ENCODE measurements at places on chromosomes 2 and 18.

- no peak for DNase-seq
Measured at GRCh38 chr2:229342376-229342775, 71.3 kb upstream of the PID1 start.

DNA sequence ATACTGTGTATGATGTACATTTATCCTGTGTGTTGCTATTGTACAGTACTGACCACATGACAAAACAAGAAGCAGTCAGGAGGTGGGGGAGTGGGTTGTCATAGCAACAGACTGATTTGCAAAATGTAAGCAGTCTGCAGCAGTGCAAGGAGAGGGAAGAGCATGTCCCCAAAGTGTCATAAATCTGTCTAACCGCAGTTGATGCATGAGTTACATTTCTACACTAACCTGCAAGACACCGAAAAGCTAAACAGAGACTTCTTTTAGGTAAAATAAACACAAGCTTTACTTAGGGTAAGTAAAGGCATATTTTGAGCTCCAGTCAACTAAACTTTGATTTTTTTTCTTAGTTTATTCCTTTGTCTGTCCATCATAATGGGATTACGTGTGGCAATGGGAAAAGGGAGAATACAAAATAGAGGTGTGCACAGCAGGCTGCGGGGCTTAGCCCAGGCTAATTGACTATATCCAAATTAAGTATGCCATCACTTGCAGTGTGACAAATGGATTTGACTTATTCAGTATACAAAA, 134.5 kb downstream of the MEIS1 start:
- DNase-seq, result peak; percentile 61

DNA sequence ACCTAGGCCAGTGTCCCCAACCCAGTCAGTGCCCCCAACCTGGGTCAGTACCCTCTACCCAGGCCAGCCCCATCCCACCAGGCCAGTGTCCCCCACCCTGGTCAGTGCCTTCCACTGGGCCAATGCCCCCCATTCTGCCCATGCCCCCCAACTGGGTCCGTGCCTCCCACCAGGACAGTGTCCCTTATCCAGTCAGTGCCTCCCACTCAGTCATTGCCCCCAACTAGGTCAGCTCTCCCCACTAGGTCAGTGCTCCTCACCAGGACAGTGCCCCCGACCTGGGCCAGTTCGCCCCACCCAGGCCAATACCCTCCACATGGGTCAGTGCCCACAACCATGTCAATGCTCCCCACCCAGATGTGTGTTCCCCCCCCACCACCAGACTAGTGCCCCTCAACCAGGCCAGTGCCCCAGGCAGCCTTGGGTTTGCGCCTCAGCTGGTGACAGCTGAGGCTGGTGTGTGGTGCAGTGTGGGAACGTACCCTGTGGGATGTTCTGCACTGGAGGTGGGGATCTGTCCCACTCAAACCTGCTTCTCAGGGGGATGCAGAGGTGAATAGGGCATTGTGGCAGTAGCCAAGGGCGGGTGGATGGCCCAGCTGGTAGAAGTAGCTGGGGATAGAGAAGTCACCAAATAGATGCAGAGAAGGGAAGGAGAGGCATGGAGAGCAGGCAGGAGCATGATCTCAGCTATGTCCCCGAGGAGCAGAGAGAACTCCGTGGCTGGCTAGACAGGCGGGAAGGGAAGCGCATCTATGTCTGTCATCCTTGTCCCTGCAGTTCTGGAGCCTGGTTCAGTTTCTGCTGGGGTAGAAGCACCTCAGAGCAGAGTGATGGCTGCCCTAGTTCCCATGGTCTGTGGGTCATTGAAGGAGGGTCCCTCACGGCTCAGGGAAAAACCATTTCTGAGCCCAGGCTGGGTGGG, 168.8 kb downstream of the SH3RF3 start:
- DNase-seq, result no peak

DNA sequence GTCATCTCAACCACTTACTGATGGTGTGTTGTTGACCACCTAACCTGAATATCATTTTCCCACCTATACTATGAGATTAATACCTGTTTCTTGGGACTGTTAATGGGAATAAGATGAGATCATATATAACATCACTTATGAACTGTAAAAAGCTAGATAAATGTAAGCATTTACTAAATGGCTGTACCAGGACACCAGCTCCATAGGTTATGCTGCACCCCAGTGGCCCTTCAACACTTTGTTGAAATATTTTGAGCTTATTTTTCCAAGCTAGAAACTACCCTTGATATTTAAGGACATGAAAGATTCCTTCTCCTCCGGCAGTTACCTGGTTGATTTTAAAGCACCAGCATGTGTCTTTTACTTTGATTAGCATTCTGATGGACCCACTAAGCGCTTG, 138.0 kb upstream of the CDCA7 start:
- no peak for DNase-seq

GRCh38 chr18:34695310-34695709, 14.8 kb upstream of the DTNA start:
- no peak for DNase-seq

GRCh38 chr18:52730972-52731619, 391.1 kb downstream of the DCC start:
- DNase-seq, result no peak

DNA sequence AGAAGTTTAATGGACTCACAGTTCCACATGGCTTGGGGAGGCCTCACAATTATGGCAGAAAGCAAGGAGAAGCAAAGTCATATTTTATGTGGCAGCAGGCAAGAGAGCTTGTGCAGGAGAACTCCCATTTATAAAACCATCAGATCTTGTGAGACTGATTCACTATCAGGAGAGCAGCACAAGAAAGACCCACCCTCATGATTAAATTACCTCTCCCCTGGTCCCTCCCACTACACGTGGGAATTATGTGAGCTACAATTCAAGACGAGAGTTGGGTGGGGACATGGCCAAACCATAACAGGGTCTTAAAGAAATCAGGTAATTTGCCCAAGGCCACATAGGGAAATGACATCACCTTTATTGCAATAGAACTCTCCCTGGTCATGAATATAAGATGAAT, 1073.3 kb upstream of the ACVR2A start:
- no peak for DNase-seq

All from femur (tissue), 1 donor.